Esophagus muscularis mucosa (tissue), 4 donors: ENCODE measurements at places on chromosomes 1 and 21.

DNA sequence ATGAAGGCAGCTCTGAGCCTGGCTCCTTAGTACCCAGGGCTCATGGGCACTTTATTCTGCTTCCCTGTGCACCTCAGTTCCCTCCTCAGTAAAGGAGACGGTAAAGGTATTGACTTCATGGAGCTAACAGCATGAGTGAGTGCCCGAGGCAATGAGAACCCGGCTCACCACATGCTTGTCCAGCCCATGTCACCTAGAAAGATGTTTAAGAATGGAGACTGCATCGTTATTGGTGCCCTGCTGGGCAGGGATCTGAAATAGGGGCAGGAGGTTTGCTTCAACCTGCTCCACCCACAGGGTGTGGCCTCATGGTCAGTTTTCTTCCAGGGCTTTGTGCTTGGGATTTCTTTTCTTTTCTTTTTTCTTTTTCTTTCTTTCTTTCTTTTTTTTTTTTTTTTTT is 7.0 kb upstream of the KCNE1 start:
- DNase-seq = no peak

DNA sequence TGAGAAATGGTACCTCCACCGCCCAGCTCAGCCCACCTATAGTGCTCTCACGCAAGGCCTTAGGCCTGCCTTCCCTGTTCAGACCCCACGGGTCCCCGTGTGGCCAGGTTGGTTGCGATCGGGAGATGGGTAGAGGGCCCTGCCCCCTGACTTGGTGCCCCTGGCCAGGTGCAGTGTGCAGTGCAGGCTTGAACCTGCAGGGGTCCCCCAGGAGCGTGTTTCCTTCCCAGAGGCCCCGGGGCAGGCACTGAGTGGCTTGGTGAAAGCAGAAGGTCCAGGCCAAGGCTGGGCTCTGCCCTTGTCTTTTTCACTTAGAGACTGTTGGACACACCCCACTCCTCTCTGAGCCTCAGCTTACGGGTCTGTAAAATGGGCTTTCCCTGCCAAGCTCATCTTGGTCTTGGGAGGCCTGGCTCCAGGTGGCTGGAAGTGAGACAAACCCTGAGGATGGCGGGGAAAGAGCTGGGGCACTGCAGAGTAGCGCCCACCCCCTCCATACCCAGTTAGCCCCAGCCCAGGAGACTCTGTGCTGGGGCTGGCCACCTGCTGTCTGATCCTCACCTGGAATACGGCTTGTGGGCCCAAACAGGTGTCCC is 9.3 kb upstream of the HES5 start:
- no peak for DNase-seq

DNA sequence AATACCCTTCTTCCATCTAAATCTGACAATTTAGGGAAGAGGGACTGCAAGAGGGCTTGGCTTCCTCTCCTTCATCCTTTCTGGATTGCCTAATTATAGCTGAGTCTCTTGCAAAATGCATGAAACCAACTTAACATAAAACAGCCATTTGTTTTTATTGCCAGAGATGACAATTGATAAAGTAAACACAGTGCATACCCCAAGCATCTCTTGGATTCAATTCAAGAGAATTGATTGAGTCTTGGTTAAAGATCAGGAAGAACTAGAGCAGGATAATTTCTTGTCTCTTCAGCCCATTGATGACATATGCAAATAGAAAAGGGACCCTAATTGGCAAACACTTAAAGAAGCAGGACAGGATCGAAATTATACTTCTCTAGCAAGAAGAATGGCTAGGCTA is 617.1 kb upstream of the PTBP2 start:
- no peak for DNase-seq

DNA sequence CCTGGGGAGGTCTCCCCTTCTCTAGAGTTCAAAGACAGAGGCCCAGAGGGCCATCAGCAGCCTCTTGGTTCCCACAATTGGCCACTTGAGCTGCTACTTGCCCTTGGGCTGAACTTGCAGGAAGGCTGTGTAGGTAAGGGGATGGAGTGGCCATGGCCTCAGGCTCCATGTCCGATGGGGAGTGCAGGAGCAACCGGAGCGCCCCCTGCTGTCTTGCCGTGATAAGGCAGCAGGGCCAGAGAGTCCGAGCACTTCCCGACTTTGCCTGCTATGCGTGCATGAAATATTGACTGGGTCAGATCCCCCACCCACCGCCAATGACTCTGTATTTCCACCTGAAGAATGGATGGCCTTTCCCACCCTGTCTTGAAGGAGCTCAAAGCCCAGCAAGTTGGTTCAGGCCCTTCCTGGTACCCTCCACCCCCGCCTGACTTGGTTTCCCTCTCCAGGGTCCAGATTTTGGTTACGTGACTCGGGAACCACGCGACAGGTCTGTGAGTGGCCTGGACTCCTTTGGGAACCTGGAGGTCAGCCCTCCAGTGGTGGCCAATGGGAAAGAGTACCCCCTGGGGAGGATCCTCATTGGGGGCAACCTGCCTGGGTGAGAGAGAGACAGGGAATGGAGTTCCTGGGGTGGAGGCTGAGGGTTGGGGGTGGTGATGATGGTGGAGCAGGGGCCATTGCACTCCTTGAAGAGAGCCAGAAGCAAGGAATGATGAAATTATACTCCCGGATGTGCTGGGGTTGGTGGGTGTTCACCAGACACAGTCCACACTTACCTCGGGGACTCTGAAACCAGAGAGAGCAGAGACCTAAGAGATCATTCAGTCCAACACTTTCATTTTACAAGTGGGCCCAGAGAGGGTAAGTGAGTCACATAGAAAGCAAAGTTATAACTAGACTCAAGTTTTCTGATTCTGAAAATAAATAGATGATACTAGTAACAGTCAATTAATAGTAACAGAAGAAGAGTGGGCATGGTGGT is 25.6 kb downstream of the PADI3 start:
- no peak for DNase-seq

DNA sequence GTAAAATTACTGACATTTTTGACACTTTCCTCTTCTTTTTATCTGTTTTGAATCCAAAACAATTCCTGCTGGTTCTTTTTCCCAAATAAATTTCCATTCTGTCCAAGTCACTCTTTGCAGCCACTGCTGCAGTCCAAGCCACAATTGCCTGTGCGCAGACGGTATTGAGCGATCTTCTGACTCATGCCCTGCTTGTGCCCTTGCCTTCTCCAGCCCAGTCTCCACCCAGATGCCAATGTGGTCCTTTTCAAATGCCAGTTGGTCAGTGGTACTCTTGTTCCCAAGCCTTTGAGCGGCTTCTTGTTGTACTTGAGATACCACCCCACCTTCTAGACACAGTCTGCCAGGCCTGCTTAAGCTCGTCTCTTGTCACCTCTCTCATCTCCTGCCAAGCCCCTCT is 78.9 kb downstream of the CAMTA1 start:
- no peak for DNase-seq

- DNase-seq = no peak
These were observed 10.8 kb upstream of the ERMAP start for GRCh38 chr1:42806171-42806570.

DNA sequence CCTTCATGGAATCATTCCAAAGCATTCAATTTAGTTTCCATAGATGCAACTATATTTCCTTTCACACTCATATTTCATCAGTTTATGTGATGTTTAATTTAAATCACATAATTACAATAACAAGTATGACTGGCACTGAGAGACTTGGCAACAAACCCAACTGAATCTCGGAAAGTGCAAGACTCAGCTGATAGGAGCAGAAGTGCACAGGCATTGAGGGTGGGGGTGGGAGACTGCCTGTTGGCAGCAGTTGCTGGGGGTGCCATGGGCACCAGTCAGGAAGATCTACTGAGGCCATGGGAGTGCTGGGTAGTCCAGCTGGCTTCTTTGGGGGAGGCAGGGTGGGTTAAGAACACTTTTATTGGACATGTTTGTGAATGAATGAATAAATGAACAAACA is 10.4 kb upstream of the HMGB4 start:
- DNase-seq = no peak

- DNase-seq = no peak
These were observed 771 bp downstream of the EIF4G3 start for GRCh38 chr1:21175670-21176581.

DNA sequence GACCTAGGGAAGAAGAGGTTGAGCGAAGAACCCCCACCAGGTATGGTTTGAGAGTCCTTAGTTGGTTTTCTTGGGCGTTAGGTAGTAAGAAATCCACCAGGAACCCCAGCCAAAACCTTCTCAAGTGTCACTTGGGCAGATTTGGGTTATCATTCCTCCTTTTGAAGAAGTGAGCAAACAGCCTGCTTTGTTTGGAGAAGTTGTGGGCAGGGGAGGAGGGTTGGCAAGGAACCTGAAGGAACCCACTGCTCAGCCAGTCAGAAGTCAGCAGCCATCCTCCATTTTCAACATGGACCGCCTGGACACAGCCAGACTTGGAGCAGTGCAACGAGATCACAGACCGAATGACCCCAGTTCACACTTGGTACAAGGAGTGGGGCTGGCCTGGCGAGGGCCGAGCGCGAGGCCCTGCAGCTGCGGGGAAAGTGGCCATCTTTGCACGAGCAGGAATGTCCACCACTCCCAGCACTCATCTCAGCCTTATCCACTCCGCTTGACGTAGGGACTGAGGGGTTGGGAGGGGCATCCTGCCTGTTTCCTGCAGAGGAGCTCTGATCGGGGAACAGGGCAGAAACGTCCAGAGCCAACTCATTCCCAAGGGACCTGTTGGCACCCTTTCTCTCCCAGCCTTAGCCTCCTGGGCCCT is 7.2 kb downstream of the ADPRS start:
- no peak for DNase-seq

DNA sequence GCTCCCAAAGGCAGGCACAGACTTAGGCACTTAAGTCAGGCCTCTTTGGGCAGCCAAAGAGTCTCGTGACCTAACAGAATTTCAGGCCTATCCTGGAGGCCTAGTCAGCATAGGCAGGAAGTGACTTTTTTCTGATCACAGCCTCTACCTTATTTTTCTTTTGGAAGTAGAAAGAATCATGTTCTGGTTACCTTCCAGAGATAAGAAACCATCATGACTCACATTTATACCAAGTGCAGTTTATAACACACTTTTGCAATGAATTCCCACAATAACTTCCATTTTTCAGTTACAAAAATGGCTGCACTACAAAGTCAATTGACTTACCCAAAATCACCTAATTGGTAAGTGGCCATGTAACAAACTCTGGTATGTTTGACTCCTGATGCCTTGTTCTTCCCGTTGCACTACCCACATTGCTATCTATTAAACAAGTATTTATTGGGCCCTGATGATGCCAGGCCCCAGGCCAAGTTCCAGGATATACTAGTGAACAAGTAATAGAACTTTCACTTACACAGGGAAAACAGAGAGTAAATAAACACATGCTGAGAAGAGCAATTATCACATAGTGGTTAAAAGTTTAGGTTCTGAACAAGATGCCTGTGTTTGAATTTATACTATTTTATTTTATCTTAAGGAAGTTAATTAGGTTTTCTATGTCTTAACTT is 74.3 kb downstream of the SH3GLB1 start:
- DNase-seq = no peak

GRCh38 chr1:145729196-145729595 is 9.9 kb downstream of the CD160 start:
- DNase-seq = no peak

- DNase-seq = no peak
These were observed 1411.7 kb upstream of the B3GALT2 start for GRCh38 chr1:194598098-194598497.

- no peak for DNase-seq
These were observed 1.5 kb downstream of the RGS2 start for GRCh38 chr1:192810253-192810880.

DNA sequence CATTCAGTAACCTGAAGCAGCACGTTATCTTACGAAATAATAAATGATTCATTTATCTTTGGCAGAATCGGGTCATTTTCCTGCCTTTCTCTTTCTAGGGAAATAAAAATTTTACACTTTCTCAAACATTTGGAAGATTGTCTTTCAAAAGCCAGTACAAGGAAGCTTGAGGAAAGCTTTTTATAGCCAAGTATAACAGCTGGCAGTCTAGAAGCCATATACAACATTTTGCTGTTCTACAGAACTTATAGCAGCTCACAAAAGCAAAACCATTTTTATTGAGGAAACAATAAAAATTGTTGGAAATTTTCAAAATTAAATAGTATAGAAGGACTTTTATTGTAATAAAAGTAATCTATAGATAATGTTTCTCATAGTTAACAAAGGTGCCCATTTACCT is 448.6 kb downstream of the SMYD3 start:
- DNase-seq = no peak

- no peak for DNase-seq
These were observed 25.6 kb downstream of the PODN start for GRCh38 chr1:53087332-53088285.

DNA sequence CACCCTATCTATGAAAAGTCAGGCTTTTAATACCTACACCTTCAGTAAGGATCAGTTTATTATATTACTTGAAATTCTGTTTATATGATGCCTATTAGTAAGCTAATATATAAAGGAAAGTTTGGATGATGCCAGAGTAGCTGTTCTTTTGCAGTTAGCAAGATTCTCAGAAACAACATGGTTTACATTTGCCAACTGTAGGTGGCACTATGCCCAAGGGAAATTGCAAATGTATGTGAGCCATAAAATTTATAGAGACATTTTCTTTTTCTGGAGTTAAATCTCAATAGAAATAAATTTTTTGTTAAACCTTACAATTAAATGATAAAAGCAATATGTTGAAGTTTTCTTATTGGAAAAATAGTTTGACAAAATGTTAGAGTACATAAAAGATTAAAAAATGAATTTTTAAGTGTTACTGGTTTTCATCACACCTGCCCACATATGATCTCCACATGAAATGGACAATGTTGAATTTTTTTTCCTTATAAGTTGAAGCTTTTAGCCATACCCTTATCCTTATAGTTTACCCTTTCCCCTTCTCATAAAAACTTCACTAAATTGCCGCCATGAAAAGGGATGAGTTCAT is 32.1 kb upstream of the EPHX4 start:
- DNase-seq = no peak

GRCh38 chr1:17874231-17874630 is 119.1 kb downstream of the ACTL8 start:
- DNase-seq = no peak

- no peak for DNase-seq
These were observed 482.2 kb downstream of the PTPRC start for GRCh38 chr1:199121047-199121446.

DNA sequence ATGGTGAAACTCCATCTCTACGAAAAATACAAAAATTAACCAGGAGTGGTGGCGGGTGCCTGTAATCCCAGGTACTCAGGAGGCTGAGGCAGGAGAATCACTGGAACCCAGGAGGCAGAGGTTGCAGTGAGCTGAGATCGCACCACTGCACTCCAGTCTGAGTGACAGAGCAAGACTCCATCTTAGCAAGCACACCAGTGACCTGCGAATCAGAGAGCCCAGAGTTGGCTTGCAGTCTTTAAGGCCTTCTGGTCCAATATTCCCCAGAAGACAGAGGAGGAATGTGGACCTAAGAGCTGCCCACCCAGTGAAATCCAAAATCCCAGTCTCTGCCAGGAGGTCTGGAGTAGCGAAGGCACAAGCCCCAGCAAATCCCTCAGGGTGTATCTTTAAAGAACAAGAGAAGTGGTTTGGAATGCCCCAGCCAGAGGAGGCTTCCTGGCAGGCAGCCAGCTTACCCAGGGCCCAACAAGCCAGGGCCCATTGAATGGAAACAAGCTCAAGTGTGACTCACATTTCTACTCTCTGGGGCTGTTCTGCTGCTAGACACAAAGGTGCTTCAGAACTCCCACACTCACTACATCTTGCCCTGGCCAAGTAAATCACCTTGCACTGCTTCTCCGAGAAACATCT is 23.9 kb downstream of the GPR161 start:
- DNase-seq = no peak

- DNase-seq = no peak
These were observed 33.7 kb upstream of the PLA2G2C start for GRCh38 chr1:20220036-20220435.
